ENCODE measurements at places on chromosomes 7 and 10.

DNA sequence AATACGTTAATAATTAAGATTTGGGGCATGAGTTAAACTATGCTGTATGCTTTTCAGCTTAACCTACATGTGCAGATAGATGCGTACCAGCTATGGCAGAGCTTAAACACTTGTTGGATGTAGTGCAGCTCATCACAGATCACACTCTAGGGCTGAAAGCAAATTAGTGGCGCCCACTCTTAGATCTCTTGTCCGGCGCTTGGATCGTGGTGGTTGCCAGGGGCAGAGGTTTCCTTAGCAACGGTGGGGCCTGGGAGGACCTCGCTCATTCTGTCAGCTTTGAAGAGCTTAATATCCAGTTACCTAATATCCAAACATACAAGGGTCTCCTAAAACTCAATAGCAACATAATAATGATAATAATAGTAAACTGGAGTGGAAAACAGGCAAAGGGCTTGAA is 548.2 kb upstream of the PFKP start:
- no peak for DNase-seq

DNA sequence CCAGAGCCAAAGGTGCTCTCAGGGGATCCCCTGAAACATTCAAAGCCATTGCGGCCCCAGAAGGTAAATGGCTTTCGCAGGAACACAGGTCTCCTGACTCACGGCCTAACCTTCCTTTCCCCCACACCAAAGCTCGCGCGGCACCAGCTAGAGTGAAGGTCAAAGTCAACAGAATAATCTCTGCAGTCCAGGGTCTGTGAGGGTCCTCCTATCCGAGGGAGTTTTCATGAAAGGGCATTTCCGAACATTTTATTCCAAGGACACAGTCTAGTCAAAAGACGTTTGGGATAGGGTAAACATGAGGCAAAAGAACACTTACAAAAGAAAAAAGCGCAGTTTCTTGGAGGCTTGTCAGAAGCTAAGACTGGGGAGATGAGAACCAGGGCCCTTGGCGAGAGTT is 559 bp upstream of the STEAP2 start:
- no peak for DNase-seq

- no peak for DNase-seq
Measured at GRCh38 chr10:128364631-128365030, 238.4 kb upstream of the MKI67 start.

DNA sequence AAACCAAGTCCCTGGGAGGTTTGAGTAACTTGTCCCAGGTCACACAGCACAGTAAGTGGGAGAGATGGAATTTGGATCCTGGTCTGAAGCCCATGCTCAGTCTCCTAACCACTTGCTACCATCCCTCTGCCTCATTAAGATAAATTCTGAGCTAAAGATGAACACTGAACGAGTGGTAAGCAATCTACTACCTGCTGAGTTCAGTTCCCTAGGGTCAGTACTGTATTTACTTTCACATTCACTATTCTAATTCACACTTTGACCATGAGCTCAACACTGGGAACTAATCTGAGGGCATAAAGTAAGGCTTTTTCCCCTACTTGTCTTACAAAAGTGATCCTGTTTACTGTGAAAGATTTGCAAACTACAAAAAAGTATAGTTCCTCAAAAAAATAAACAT is 2.4 kb downstream of the UROS start:
- DNase-seq: no peak

GRCh38 chr7:107495516-107495915 is 25.7 kb downstream of the GPR22 start:
- DNase-seq: no peak

- no peak for DNase-seq
Measured at GRCh38 chr10:110460111-110460809, 37.4 kb upstream of the DUSP5 start.

GRCh38 chr10:59859570-59859969 is 46.8 kb downstream of the CCDC6 start:
- DNase-seq: no peak

- no peak for DNase-seq
Measured at GRCh38 chr7:130281260-130281659, 11.7 kb upstream of the CPA4 start.

DNA sequence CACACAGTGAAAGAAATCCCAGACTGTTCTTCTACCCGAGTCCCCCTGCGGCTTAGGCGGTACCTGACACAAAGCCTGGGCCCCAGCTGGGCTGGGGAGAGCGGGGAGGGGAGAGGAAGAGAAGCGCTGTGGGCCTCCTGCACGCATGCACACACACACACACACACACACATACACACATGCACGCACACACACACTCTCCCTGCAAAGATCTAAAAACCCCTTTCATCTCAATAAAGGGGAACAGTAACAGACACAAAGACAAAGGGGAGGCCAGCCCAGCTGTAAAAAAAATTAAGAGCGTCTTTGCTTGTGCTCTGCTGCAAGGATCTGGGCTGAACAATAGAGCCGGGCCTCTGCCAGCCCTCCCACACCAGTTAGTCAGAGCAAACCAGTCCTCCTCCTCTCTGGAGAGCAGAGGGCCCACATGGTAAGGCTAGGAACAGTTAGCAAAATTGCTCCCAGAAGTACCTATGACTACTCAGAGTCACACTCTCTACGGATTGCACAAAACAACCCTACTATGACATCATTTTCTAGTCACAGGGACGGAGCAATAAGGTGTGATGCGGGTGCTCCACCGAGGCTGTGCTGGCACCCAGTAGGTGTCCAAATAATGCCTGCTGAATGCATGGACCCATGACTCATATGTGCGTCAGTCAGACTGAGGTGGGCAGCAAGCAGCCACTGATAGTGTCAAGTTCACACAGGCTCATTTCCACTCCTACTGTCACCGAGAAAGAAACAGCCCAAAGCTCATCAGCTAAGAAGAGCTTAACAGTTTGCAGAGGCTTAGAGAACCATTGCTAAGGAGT is 9.2 kb downstream of the ITPRIP start:
- peak; percentile 59 for DNase-seq

- no peak for DNase-seq
Measured at GRCh38 chr10:3074145-3074665, 6.9 kb downstream of the PFKP start.

DNA sequence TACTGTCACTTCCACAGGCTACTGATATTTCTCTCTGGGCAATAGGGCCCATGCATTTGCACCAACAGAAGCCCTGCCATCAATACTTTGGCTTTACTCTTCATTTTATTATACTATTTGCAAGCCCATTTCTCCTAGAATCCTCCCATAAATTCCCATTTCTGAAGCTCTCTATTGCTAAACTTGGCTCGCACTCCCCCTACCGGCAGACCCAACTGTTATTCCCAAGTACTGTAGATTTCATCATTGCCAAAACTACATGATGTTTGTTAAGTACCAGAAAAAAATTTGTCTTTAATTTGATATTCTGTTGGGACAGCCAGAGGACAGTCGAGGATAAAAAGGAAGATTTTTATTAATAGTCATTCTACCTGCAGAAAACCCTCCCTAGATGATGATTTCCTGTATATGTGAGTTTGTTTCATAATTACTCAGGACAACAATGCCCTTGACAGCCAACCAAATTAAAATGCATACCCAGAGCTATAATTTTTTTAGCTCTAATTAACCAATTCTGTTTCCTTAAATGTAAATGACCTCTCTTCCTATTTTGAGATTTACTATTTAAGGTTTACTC is 298.6 kb downstream of the REEP3 start:
- peak; percentile 62 for DNase-seq

- DNase-seq: no peak
Measured at GRCh38 chr10:84948644-84949043, 620.3 kb downstream of the CCSER2 start.

- DNase-seq: peak; percentile 35
Measured at GRCh38 chr10:79444199-79445119, 965 bp downstream of the ZCCHC24 start.

GRCh38 chr7:94311515-94311914 is 83.2 kb upstream of the COL1A2 start:
- DNase-seq: peak; percentile 49

DNA sequence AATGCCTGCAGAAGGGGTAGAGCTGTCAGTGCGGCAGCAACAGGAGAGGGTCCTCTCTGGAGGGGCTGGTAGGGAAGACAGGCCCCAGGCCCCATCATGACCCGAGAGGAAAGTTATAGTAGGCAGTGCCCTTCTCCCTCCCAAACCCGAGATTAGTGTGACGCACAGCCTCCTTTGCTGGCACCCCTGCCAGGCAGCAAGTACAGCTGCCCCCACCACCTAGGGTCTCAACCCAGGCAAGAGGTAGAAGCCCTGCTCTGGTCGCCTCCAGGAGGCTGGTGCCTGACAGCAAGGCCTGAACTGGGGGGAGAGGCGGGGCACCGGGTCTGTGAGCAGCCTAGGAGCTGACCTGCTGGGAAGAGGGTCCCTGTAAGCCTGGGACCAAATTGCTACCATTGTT is 15.5 kb downstream of the LOXL4 start:
- DNase-seq: no peak

DNA sequence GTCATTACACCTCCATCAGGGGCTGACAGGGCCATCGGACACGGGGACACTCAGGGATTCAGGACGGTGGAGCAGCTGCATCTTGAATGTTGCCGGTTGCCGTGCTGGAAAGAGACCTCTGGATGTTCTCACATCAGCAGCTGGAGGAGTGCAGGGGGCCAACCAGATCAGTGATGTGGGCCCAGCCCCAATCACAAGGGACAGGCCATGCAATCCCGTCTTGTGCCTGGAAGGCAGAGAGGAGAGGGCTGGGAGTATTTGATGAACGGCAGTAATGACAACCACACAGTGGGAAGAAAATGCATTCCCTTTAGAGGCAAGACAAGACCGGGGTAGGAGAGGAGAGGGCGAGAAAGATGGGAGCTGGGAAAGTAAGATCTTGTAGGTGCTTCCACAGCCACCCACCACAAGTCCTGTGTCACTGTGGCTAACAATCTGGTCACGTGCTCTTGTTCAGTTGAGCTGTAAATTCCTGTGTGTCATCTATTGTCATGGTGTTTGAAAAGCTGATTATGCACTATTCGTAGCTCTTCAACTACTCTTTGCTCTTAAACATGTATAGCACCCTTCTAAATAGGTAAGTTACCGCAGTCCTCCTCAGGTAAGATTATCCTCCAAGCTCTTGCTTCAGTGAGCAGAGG is 85.9 kb upstream of the LEP start:
- no peak for DNase-seq

- no peak for DNase-seq
Measured at GRCh38 chr7:12722136-12722535, 34.7 kb downstream of the ARL4A start.

GRCh38 chr7:74544706-74545469 is 91.2 kb downstream of the GTF2IRD1 start:
- peak; percentile 87 for DNase-seq

DNA sequence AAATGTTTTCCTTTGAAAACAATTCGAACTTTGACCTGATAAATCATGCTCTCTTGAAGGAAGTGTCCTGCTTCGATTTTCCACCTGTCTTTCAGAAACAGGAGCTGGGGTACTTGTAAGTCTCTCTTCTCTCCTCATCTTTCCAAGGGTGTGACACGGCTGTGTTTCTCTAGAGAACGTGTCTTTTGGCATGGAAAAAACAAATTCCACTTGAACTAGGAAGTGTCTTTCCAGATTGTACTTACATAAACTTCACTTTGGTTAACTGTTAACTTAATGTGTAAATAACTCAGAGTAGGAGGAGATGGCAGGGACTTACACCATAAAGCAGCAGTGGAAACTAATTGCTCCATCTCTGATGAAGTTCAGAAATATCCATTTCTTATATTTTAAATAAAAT is 4.2 kb upstream of the CALCR start:
- no peak for DNase-seq

- DNase-seq: no peak
Measured at GRCh38 chr7:98864731-98865453, 4.9 kb downstream of the TMEM130 start.

DNA sequence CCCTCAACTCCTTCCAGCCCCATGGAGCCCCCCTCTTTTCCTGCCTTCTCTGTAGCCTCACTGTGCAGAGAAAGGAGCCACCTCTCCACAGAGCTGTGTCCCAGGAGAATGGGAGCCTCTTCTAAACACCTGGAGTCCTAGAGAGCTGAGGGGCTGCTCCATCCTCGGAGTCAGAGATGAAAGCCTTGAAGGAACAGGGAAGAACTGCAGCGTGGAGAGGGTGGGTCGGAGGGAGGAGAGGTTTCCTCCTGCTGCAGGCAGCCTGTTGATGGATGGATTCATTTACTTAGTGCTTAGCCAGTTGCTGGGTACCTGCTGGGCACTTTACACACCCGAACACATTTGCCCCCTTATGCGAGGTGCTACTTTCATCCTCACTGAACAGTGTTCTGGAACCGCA is 39.0 kb downstream of the C10orf120 start:
- DNase-seq: no peak

Measured in NCI-H82 (cell line).